ENCODE measurements at places on chromosomes 12 and 14.

DNA sequence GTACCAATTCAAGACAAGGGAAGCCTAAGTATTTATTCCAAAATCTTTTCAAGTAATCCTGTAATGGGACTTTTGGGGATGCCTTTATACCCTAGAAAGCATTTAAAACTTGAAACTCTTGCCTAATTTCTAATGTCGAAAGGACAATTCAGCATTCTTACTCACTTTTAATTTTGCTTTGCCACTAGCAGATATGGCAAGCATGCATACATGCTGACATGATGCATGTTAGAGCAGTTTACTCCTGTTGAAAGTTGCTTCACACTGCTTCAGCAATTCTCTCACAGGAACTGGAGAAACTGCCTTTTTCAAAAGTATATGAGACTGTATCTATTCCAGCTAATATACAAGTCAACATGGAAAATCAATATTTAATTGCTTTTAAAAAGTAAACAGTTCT, 79.9 kb downstream of the TAOK3 start:
- no peak for DNase-seq

GRCh38 chr12:95548056-95548538, 3.2 kb downstream of the USP44 start:
- no peak for DNase-seq

DNA sequence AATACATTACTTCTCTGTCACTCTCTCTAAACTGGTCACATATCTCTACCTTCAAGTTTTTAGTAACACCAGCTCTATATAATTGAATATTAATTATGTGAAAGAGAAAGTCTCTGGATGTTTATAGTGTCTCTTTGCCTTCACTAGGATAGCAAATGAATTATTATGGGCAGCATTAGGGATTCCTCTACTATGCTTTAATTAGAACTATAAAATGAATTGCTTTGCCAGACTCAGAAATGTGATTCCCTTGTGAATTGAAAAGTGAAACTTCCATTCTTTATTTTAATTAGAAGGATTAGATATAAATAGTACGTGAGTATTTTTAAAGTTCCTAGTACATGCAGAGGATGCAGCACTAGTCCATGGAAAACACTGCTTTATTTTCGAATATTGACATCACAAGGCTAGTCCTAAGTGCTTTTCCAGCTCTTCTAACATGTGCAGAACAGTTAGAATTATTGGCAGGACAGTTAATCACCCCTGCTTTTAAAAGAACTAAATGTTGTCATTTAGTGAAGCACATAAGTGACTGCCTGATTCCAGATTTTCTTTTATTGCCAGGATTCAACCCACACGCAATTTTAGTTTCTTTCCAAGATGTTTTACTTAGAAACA, 23.0 kb upstream of the REP15 start:
- no peak for DNase-seq

- DNase-seq: no peak
Observed at GRCh38 chr12:57111031-57111734, at the start of gene STAT6. Gene STAT6, minus strand, starts transcription at chr12:57111362. Its CDS starts 3,084 bp downstream, at chr12:57108278.

- no peak for DNase-seq
Observed at GRCh38 chr14:60862283-60862682, 118.6 kb downstream of the TRMT5 start.

DNA sequence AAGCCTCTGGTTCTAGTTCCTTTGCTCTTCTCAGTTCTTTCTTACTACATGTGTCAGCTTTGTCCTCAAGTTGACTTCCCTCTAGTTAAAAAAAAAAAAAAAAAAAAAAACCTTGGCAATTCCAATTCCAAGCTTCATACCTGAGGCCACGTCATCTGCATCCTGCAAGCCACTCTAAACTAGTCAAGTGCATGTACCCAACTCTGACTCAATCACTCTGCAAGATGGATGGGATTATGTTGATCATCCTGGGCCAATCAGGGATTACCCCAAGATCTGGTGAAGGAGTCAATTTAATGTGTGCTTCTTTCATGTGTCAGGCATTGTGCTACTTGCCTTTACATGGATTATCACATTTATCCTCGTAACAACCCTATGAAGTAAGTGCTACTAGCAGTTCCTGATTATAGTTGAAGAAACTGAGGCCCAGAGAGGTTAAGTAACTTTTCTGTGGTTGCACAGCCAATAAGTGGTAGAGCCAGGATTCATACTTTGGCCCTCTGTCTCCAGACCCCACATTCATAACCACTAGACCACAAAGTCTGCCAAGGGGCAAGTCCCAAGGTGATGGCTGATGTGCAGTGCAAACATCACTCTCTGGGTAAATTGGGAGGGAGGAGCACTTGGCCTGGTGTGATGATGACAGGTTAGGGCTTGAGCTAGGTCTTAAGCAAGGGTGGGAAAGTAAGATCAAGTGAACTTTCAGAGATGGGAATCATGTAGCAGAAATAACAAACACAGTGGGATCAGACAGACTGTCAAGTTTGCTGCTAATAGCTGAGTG, 17.3 kb upstream of the CCND2 start:
- DNase-seq: no peak

DNA sequence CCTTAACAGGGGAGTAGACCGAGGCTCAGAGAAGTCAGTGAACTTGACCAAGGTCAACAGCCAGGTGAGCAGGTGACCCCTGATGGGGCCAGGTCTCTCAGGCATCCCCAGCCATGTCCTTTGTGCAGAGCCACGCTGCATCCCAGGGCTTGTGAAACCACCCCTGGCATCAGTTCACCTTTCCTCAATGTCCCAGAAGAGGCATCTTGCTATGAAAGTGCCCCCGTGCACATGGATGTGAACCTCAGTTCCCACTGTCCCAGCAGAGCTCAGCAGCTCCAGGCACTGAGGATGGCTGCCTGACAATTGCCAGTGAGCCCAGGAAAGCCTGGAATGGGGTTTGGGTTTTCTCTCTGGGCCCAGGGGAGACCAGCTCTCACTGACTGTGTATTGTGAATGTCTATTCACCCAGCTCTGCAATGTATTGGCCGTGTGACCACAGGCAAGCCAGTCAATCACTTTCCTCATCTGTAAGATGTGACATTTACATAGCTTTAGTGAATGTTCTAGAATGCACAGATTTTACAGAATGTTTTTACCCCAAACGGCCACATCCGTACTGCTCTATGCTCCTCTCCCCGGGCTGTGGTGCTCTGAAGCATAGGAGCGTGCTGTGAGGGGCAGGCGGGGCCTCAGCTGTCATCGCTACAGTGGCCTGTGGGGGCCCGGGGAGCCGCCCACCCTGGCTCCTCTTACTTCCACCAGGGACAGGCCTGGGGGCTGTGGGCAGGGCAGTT, 4.9 kb downstream of the CACNA2D4 start:
- DNase-seq: no peak

GRCh38 chr14:20857630-20858261, 33.4 kb upstream of the RNASE3 start:
- DNase-seq: no peak

GRCh38 chr12:127150028-127150427, 1116.9 kb upstream of the TMEM132C start:
- no peak for DNase-seq

- DNase-seq: no peak
Observed at GRCh38 chr14:74824997-74825396, 50.9 kb downstream of the PROX2 start.

GRCh38 chr12:76428117-76428516, 79.9 kb upstream of the BBS10 start:
- no peak for DNase-seq

DNA sequence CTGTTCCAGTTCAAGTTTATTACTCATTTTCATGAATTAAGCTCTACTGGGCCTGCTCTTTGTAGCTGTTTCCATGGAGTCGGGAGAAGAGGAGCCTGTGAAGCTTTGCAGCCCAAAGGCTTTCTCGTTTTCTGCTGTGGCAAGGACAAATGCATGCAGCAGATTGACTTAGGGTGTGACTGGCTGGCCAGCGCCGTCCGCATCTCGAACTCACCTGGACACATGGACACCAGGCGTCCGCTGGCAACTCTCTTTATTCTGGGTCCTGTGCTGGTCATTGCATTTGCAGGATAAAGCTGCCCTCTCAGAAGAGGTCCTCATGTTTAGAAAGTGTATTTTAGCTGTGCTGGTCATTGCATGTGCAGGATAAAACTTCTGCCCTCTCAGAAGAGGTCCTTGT, 350.4 kb downstream of the TMEM121 start:
- DNase-seq: no peak

DNA sequence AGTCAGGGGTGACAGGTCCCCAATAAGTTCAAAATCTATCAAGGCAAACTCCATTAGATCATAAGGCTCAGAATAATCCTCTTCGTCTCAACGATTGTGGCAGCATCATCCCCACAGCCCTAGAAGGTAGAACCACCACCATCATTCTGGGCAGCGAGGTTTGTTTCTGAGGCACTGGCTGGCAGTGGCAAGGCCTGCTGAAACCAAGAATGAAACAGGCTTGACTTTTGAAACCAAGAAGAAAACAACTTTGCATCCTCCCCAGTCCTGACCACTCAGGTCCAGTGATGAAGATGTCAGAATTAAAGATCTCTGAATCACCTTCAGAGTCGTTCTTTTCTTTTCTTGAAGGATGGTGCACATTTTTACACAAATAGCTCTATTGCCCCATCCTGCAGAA, 152.6 kb upstream of the SYT1 start:
- DNase-seq: no peak

- DNase-seq: no peak
Observed at GRCh38 chr14:92724516-92725340, 23.7 kb downstream of the LGMN start.

DNA sequence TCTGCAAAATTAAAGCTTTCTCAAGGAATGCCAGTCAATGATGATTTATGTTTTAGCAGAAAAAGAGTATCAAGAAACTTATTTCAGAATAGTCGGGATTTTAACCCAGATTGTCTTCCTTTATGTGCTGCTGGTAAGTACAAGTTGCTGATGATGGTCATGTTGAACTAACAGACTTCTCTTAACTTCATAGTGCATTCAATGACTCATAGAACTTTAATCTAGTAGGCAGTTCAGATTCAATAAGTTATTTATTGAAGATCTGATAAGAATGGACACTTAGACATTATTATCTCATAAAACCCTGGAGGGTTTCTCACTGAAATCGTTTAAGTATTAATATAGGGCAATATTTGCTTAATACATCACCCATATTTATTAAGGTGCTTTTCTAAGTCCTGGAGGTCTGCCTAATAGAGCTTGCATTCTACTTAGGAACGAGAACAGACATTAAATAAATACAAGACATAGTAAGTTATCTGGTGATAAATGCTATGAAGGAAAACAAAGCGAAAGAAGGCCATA, 33.8 kb downstream of the TOGARAM1 start:
- no peak for DNase-seq

- no peak for DNase-seq
Observed at GRCh38 chr14:48390346-48390745, 714.9 kb upstream of the MDGA2 start.

- no peak for DNase-seq
Observed at GRCh38 chr12:45400991-45401390, 185.1 kb downstream of the ANO6 start.
